Heart left ventricle (tissue), 16 donors: ENCODE measurements at places on chromosomes 16 and 17.

- no peak for DNase-seq
These were observed 170.8 kb upstream of the RBFOX1 start for GRCh38 chr16:7161891-7162290.

DNA sequence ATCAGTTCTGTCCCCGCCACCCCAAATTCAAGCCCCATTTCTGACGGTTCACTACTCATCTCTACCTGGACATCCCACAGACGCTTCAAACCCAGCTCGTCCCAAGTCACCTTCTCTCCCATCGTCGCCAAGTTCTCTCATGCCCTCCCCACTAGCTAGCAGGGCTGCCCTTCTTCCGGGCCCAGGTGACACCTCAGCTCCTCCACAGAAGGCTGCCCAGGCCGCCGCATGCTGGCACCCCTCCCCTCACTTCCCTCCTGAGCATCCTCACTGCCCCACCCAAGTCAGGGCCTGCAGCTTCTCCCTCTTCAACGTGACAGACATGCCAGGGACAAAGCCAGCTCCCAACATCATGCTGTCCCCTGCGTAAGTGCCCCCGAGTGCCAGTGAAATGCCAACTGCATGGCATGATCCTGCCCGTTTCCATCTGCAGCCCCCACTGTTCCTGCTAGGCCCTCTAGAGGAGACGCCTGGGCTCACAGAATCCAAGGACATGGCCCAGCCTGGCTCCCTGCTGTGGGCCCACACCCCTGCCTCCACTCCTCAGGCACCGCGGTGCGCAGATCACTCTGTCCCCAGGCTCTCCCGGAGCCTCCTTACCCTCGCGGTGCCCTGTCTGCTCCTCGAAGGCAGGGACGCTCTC, 5.9 kb downstream of the CYB561 start:
- DNase-seq, result no peak

DNA sequence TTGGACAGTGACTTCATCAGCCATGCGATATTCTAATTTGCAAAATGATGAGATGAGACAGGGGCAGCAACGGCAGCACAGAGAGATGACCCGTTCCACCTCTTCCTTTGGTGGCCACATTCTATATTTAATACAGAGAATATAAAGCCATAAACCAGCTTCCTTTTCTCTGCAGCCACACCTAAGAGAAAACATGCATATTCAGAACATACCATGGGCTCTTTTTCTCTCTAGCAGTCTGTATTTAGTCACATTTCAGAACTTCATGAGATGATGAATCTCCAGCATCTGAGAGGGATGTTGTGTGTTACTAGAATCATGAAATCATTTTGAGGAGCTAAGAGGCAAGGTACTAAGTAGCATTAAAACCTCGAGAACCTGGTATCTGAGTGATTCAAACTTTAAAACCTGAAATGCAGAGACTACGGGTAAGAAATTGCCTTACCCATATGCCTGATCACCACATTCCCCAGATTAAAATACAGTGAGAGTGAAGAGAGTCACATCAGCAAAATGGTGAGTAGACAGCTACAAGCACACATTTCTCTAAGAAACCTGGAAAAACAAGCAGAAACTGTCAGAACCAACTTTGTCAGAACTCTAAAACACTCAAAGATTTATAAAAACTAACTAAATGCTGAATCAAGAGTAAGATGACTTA, 55.5 kb upstream of the CPHXL start:
- no peak for DNase-seq

- DNase-seq, result no peak
These were observed 1576.8 kb upstream of the GOT2 start for GRCh38 chr16:60310846-60311445.

GRCh38 chr17:2815781-2816185, 19.5 kb downstream of the RAP1GAP2 start:
- DNase-seq, result peak; percentile 7

DNA sequence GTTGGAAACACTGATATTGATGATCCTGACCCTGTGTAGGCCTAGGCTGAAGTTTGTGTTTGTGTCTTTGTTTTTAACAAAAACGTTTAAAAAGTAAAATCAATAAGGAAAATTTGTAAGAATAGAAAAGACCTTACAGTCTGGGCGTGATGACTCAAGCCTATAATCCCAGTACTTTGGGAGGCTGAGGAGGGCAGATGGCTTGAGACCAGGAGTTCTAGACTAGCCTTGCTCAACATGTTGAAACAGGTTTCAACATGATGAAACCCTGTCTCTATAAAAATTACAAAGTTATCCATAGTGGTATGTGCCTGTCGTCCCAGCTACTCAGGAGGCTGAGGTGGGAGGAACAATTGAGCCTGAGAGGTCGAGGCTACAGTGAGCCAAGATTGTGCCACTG, 18.3 kb upstream of the TOM1L1 start:
- DNase-seq, result no peak

DNA sequence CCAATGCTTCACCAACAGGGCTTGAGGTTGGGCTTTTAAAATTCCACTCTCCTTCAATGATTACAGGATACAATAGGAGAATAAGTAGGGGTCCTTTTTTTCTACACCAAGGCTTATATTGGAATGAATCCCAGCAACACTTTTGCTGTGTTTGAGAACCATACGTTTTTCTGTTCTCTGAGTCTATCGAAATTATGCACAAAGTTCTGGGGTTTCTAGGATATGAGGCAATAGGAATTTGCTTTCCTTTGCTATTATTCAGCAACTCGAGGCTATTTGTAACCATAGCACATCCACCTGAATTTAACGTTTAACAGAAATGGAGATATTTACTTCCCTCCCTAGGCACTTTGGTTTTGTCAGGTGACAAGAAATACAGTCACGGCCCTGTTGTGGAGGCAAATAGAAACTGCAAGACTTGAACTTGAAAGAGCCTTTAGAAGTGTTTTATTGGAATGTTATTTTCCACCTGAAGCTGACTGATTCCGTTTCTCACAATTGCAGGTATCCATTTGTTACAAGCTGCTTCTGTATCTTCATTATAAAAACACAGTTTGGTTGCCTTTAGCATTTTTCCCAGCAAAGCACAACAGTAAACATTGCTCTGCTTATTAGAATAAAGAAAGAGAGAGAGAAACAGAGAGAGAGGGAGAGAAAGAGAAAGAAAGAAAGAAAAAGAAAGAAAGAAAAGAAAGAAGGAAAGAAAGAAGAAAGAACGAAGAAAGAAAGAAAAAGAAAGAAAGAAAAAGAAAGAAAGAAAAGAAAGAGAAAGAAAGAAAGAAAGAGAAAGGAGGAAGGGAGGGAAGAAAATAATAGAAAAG, 109.6 kb downstream of the HS3ST3A1 start:
- DNase-seq, result no peak

DNA sequence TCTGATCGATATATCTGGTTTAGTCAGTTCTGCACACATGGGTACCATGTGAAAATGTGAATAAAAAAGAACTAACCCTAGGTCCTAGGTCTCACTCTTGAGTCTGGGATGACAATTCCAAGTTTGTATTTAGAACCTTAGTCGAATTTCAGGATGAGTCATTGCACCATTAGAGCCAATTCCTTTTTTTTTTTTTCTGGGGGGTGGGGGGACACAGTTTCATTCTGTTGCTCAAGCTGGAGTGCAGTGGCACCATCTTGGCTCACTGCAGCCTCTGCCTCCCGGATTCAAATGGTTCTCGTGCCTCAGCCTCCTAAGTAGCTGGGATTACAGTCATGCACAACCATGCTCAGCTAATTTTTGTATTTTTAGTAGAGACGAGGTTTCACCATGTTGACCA, 41.6 kb downstream of the SPAG9 start:
- no peak for DNase-seq

- DNase-seq, result no peak
These were observed 103.3 kb downstream of the GNAO1 start for GRCh38 chr16:56294579-56294978.

GRCh38 chr17:27854163-27854562, 39.0 kb downstream of the LYRM9 start:
- no peak for DNase-seq

DNA sequence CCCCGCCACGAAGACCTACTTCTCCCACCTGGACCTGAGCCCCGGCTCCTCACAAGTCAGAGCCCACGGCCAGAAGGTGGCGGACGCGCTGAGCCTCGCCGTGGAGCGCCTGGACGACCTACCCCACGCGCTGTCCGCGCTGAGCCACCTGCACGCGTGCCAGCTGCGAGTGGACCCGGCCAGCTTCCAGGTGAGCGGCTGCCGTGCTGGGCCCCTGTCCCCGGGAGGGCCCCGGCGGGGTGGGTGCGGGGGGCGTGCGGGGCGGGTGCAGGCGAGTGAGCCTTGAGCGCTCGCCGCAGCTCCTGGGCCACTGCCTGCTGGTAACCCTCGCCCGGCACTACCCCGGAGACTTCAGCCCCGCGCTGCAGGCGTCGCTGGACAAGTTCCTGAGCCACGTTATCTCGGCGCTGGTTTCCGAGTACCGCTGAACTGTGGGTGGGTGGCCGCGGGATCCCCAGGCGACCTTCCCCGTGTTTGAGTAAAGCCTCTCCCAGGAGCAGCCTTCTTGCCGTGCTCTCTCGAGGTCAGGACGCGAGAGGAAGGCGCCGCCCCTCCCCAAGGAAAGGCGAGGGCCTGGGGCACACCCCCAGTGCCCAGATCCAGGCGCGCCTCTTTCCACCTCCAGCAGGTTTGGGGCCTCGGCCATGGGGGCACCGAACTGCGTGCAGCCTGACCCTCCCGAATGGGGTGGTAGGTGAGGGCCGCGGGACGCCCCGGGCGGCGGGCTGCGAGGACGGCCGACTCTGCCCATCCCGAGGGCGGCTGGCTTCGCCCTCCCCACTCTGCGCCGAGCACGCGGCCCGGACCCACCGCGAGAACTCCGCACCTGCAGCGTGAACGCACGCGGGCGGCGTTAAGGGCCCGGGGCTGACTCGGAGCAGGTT, 664 bp downstream of the HBQ1 start:
- DNase-seq, result no peak

GRCh38 chr16:82888591-82889001, 261.8 kb downstream of the CDH13 start:
- DNase-seq, result no peak

GRCh38 chr16:57178196-57178595, 7.6 kb downstream of the PSME3IP1 start:
- DNase-seq, result no peak
